ENCODE measurements at places on chromosomes 5 and 9. TPM values are rescaled to one million over a fixed set of nuclear protein-coding genes. Genes with fewer than 3 reads are reported as not detected.

DNA sequence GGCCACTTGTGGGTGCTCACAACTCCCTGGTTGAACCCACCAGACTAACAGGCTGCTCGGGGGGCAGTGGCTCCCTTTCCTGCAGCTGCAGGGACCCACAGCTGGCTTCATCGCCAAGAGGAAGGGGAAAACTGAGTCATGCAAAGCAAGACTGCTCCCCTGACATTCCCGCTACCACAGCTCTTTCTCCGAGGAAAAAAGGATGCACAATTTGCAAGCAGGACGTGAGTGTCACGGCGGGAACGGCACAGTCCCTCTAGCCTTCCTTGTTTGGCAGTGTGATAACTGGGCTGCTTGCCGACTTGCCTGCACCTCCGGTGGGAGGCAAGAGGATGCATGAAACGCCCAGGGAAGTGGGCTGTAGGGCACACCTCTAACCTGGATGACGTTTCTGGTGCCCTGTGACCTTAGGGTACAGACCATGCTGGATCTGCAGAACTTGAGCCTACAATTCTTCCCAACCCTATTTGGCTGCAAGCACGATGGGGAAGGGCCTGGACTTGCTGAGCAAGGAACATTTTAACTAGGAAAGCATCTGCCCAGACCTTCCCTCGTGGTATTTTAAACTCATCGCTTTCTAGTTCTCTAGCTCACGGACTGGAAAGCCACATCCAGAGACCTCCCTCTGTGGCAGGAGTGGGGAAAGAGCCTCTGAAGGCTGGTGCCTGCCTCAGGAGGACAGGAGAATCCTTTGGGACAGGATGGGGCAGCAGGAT, 7.8 kb downstream of the SH3PXD2B start:
- DNase-seq: no peak

- DNase-seq: peak; percentile 67
Measured at GRCh38 chr5:137344723-137345322, 154.3 kb downstream of the SPOCK1 start.

GRCh38 chr5:173764332-173765028, 123.7 kb upstream of the CPEB4 start:
- peak; percentile 95 for DNase-seq

DNA sequence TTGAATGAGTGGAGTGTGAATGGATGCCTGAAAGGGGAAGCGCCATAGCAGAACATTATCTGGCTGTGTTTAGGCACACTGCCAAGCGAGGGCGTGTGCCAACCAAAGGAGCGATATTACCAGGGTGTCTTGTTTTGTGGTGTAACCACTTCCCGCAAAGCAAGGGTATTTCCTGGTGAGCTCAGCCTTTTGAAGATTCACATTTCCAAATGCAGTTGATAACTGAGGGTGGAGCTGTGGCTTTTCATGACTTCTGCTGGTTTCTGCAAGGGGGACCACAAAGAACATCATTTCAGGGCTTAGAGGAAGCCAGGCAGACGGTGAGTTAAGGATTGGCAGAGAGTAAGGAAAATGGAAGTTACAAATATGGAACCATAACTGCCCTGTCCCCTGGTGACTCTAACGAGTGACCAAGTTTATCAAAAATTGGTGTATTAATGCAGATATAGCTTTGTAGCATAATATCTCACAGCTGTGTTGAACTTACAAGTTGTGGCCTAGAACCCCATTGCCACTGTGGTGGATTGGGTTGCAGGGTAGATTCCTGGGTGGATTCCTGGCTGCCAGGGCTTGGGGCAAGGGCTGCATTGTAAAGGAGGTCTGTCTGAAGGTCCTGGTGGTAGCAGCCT, 71.4 kb downstream of the RALGPS1 start:
- no peak for DNase-seq

GRCh38 chr9:133839822-133840329, 101.7 kb upstream of the SARDH start:
- DNase-seq: peak; percentile 4

DNA sequence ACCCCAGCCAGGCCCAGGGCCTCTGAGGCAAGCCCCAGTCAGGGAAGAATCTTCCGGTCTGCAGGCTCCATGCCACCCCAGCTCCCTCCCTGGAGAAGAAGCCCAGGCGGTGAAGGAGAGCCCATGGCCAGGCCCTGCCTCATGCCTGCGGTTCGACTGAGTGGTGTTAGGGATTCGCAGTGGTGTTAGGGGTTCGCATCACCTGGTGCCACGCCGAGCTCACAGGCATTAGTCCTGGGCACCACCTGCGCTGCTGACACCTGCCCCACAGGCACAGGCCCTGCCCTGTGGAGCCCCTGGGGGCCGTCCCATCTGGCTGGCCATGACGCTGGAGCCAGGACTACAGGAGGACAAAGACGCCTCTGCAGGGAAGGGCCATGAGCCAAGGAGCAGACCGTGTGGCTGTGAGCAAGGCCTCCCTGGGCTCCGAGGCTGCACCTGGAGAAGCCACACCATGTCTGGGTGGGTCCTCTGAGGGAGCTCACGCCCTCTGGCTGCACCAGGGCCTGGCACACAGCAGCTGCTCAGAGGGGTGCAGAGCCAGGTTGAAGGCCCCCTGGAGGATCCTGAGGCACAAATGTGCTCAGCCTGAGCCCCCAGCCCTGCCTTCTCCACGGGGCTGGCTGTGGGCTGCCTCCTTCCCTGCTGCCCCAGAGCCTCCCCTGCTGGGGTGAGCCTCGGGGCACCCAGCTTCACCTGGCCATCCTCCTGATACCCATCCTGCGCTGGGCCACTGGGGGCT, 27.6 kb upstream of the RNF130 start:
- DNase-seq: no peak

The IFNK gene
- total RNA-seq: not detected

The PNPLA7 gene
- total RNA-seq: 1.1 TPM

The FUBP3 gene
- 60.7 TPM for total RNA-seq

GRCh38 chr5:100186181-100186580, 349.0 kb upstream of the FAM174A start:
- DNase-seq: no peak

The BNC2 gene
- 19.1 TPM for total RNA-seq

DNA sequence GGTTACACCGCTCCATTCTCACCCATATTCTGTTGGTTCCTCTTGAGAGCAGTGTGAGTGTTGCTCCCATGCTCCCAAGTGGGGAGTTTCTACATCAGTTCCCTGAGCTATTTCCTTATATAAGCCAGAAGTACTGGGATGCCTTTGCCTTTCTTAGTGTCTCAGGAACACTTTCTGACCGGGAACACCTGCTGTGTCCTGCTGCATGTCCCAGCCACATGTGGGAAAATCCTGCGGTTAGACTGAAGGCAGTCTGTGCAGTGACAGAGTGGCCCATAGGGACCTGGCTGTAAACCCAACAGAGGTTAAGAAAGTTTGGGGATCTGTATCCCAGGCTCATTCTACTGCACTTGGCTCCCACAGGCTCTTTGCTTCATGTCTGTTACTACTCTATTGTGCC, 126.0 kb downstream of the EGFLAM start:
- DNase-seq: no peak

The ARHGAP26 gene
- 3.4 TPM for total RNA-seq

DNA sequence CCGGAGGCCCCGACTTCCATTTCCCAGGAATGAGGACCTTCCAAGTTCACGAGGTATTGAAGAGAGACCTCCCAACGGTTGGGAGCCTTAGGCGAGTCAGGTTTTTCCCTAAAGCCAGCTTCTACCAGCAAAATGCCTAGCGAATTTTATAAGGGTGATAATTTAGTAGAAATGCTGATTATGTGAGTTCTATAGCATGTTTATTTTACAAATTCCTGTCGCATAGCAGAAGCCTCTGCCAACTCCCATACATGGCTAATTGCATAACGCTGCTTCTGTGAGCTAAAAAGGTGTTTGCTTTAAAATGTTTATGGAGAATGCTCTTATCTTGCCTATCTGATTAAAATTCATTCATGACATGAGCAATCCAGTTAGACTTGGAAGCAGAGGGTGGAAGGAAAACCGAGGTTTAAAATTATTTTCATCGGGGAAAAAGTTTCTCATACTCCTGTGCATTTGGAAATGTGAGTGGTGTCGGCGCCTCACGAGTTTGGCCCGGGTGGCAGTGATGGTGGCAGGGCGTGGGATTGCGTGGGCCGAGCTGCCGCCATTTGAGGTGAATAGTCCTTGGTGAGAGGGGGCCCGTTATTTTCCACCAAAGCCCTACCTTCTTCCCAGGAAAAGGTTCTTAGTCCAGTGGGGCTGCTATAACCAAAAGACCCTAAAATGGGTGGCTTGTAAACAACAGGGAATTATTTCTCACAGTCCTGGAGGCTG, 104.4 kb upstream of the FCN2 start:
- DNase-seq: peak; percentile 60

Measured in HFFc6 (cell line).